Caudate nucleus (tissue), 63 donors: ENCODE measurements at places on chromosomes 12 and 14.

GRCh38 chr14:53711205-53711604 is 245.4 kb downstream of the BMP4 start:
- DNase-seq = no peak

GRCh38 chr12:76945867-76946266 is 67.0 kb upstream of the CSRP2 start:
- no peak for DNase-seq

GRCh38 chr14:58501214-58501816 is 73.8 kb downstream of the KIAA0586 start:
- DNase-seq = peak; percentile 3

DNA sequence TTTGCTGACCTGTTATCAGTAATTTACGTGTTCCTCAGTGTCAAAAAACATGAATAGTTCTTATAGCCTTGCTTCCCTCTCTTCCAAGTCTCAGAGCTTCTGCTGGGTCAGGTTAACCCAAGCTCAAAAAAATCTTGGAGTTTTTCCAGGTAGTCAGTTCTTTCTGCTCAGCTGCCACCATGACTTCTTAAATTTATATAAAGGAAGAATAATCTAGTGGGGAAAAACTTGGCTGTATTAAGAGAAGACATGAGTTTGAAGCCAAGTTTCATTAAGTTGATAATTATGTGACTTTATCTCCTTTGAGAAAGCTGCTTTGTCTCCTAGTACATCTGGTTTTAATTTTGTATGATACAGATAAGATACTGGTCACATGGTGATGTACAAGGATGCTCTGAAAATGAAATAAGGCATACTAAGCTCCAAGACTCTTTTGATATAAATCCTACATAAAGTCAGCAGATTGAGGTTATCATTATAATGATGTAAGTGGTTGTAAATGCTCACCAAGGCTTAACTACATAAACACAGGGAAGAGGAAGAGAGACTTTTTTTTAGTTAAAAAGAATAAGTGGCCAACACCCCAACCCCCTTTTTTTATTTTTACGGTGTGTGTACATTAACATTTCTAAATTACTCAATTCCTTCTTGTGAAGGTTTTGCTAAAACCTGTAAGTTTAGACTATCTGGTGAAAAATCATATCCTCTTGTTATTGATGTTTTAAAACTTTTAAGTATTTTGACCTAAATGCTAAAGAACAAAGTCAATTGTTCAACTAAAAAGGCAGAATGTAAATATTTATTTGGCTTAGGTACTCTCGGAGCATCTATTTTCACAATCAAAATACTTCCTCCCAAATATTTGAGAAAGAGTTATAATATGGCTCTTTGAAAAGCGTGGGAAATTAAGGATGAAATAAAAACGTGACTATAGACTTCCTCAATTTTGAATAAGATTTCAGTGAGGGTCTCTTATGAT is 84.1 kb upstream of the SLC38A2 start:
- no peak for DNase-seq

- DNase-seq = no peak
Observed at GRCh38 chr14:54221432-54221803, 175.4 kb upstream of the CDKN3 start.

DNA sequence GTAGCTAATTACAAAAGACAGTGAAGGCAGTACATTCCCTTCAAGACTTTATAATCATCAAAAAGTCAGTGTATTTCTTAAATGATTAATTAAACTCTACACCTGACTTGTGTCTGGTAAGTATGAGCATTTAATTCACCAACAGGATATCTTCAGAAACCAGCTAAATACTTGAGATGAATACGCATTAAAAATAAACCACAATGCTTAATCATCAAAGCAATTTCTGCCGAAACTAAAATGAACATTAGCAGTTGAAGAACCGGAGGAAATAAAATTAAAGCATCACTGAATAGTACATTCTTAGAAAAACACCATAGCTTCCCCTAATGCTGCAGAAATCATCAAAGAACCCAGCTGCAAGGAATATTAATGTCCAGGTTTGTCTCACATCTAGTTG is 32.7 kb downstream of the SLC25A21 start:
- DNase-seq = no peak

- no peak for DNase-seq
Observed at GRCh38 chr12:92866418-92866817, 62.7 kb downstream of the EEA1 start.

GRCh38 chr14:39154594-39155189 is 15.4 kb downstream of the TRAPPC6B start:
- DNase-seq = no peak
